Activated CD4-positive, alpha-beta T cell treated with anti-CD3 and anti-CD28 coated beads, Interleukin-2, amount 10 ng/mL, durations not matched to agents 24 days and 14 days (primary cell): ENCODE measurements at places on chromosomes 5 and 9. TPM values are rescaled to one million over a fixed set of nuclear protein-coding genes. Genes with fewer than 3 reads are reported as not detected.

GRCh38 chr5:157523976-157524375, 51.6 kb downstream of the ADAM19 start:
- DNase-seq, result no peak

DNA sequence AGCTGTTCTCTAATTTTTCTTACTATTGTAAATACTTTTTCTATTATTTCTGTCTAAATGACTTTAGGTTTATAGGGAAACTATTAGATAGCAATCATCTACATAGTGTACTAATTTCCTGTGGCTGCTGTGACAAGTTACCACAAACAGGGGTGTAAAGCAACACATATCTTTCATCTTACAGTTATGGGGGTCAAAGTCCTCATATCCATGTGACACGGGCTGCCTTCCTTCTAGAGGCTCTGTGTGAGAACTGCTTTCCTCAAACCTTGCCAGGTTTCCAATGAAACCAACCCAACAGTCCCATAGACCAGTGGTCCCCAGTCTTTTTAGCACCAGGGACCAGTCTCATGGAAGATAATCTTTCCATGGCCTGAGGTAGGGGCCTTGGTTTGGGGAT, 189.1 kb downstream of the ROR2 start:
- no peak for DNase-seq

DNA sequence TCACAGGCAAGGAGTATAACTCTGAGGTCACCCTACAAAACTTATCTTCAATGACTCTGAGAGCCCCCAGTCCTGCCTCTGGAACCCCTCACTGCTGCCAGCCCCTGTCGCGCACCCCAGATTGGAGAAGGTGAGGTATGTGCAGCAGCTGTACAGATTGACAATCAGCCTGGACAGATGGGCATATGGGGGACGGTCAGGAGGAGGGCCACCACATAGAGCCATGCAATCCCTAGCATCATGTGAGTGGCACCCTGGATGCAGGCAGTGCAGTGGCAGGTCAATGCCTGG, 90.1 kb downstream of the LMX1B start:
- no peak for DNase-seq

DNA sequence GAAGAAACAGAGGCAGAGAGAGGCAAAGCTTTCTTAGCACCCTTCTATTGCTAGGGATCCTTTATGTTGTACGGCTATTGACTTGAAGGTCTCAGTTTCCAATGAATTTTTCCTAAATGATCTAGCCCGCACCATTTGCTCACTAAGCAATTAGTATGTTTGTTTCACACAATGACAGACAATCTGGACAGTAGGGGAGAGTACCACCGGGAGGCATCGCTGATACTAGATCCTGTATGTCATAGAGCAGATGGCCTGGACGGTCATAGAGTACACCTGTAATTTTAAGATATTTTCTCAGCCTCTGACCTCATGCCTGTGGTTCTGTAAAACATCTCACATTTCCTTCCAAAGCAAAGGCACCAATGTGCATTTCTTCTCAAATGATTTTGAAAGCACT, 194.3 kb downstream of the TLE4 start:
- DNase-seq, result no peak

DNA sequence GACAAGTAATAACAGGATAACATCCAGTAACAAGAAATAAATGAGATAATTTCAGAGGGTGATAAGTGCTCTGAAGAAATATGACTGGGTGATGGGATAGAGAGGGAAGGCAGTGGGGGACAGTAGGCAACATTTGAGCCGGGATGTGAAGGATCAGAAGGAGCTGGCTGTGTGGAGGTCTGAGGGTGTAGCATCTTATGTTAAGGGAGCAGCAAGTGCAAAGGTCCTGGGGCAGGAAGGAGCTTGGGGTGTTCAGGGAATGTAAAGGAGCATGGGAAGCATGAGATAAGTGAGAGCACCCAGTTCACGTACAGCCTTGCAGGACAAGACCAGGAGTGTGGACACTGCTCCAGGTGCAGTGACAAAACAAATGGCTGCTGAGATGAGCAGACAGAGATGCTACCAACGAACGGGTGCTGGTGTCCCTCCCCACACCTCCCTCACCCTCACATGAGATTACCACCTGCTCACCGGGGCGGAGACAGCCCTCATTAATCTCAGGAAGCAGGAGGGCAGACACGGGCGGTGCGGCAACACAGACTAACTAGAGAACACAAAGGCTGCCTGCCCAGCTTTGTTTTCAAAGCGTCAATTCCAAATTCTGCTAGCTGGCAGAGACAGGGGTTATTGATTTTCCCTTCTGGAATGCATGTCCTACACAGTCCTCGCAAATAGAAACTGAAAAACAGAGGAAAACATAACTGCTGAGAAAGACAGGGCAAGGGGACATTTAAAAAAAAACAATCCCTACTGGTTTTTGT, 298.1 kb upstream of the PANK3 start:
- no peak for DNase-seq

GRCh38 chr5:14302330-14302729, 159.2 kb downstream of the TRIO start:
- DNase-seq, result no peak

DNA sequence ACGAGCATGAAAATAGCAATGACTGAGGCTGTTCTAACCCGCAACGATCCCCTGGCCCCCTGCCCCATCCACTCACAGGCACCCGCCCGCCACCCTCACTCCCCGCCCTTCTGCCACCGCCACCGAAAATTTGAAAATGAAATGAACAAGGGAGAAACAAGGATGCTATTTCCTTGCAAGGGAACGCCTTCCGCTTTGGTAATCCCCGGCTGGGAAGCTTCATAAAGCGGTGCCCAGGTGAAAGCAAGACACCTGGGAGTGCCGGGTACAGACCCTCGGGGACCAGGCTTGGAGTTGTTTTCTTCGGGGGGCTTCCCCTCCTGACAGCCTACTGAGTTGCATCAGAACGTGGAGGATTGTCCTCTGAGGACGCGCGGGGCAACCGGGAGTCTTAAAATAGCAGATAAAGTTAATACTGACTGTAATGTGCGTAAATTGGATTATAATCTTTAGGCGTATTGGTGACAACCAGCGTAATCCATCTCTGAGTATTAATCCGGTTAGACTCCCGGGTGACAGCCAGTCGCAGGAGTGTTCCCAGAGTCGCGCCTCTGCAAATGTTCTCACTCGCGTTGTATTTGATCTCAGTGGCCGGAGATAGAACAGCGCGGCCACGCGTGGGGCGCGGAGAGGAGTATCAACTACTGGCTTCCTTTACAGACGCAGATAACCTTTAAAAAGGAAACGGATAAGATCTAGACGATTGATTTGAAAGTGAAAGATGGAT, 885 bp upstream of the MLLT3 start:
- DNase-seq, result peak; percentile 92

DNA sequence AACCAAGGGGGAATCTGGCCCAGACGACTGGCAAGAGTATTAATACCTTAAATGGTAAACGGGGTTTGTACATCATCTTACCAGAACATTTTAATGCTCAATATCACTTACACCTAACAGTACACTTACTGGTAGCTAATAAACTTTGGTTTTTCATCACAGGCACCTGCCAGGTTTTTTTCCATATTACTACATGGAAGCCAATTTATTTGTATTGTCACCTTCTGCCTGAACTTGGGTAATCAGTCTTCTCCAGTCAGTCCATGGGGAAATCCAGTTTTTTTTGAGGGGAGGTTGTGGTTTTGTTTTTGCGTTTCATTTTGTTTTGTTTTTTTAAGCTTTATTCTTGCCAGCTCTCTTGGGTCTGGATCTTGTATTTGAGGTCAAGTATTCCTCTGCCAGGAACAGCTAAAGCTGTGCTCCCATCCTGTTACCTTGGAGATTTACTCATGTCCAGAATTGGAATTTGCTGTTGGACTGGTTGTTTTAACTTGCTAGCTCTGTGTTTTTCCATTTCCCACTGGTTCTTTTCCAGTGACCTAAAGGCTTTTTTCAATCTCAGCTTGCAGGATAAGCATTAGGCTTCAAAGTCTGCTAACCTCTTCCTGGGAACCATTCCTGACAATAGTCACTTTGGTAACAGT, 11.1 kb upstream of the NADK2 start:
- no peak for DNase-seq

DNA sequence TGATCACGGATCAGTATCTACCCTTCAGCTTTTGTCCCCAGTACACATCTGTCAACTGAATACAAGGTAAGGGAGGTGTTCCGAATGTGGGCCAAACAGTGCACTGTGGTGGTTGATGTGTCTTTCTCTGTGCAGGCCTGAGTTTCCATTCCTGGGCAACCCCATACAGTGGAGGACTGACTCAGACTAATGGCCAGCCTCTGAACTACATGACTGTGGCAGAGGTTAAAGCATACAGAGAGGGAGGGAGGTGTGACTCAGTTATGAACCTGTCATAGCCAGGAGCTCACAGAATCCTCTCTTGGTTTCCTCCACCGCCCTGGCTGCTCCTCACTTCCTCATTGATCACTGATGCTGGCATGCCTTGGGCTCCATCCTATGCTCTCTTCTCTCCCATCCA, 136.4 kb upstream of the TAS2R1 start:
- no peak for DNase-seq

DNA sequence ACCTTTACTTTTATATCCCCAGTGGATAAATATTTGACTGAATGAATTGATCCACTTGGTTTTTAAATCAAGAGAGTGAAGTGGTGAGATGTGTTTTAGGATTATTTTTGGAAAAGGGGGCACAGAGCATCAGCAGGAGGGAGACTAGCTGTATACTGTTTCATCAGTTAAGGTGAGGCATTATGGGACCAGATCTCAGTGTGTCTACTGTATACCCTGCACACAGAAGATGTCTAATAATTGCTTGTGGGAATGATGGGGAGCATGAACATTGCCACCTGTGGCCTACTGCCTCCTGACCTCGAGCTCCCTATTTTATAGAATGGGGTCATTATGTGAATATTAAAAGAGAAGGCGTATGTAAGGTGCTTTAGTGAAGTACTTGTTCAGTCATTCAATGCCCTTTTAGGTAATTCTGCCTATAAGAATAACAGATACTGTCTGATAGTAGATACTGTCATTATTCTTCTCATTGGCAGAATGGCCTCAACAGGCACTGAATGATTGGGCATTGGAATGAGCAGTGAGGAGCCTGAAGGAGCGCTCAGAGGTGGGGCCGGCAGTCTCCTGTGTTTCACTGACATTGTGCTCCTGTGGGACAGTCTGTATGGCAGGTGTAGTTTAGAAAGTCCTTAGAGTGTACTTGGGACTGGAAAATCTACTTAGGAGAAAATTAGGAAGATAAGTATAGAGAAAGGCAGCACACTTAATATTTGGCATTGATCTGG, 47.4 kb upstream of the FAM120AOS start:
- no peak for DNase-seq

The SPATA31D4 gene
- not detected in 2 replicates for total RNA-seq

- no peak for DNase-seq
Observed at GRCh38 chr9:77892171-77892570, 139.4 kb downstream of the GNAQ start.

- DNase-seq, result no peak
Observed at GRCh38 chr9:14908295-14909180, 1.7 kb downstream of the FREM1 start.

- DNase-seq, result no peak
Observed at GRCh38 chr5:96509316-96509715, 76.3 kb upstream of the PCSK1 start.

- DNase-seq, result no peak
Observed at GRCh38 chr5:93790401-93790800, 49.0 kb upstream of the POU5F2 start.

The BRINP1 gene
- not detected in 2 replicates for total RNA-seq

The C5orf63 gene
- 5.6 and 5.7 TPM in 2 replicates for total RNA-seq
